ENCODE measurements at places on chromosomes 1 and 21.
A peak's percentile ranks its signal among the peaks of the same experiment; 100 is the strongest.

GRCh38 chr1:83750201-83750600, 248.7 kb downstream of the TTLL7 start:
- no peak for DNase-seq

DNA sequence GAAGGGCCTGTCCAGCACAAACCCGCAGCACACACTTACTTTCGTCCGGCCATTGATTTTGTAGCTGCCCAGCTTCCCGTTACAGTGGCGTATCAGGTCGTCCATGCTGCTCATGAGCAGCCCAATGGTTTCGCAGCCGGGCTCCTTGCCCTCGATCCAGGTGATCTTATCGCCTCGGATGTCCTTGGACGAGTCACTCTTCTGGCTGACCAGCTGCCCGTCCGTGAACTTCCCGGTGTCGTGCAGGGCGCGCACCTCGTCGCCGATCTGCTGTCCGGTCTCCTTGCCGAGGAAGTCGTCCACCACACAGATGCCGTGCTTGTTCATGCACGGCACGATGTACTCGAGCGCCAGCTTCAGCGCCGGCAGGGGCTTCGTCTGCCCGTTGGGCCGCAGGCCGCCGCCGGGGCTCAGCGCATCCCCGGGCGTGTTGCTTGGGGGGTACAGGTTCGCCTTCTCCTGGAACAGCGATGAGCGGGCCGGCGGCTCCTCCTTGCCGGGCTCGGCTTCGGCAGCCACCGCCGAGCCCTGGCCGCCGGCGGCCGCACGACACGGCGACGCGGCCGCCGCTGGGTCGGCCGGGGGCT, 1.0 kb downstream of the EGLN1 start:
- DNase-seq: peak; percentile 89

DNA sequence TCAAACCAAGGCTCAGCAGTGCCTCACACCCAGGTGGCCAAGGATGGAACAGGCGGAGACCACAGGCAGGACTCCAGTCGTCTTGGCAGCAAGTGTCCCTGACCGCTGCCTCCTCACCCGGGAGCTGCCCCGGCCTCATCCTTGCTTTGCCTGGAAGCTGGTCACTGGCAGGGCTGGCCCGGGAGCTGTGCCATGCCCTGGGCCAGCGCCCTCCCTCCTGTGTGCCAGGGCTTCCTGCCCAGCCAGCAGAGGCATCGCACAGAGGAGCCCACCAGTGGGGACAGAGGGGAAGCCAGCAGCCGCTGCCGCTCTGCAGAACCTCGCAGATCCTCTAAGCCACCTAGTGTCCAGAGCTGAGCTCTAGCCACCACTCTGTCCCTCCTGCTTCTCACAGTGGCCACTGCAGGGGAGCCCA, 7.8 kb downstream of the CASZ1 start:
- DNase-seq: no peak

GRCh38 chr1:215720126-215720525, 153.0 kb downstream of the KCTD3 start:
- DNase-seq: no peak

- peak; percentile 67 for DNase-seq
Observed at GRCh38 chr1:29649189-29650040, 413.1 kb downstream of the PTPRU start.

- DNase-seq: no peak
Observed at GRCh38 chr1:248824701-248825100, 1.0 kb downstream of the SH3BP5L start.

DNA sequence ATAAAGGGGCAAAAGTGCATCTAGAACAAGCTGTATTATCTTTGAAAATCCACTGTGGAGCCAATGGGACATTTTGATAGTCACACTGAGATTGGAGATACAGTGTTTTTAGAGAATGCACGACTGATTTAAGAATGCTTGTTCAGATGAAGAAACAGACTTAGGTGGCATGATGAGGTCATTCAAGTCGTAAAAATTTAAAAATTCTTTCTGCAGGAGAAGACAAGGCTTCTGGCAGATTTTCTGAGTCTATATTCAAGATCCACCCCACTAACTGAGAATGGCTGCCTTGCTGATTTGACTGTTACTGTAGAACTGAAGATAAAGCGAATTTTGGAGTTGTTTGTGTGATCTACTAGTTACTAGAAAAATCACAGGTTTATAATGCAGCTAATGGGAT, 310.6 kb downstream of the LRRC7 start:
- no peak for DNase-seq

GRCh38 chr1:7389906-7390603, 381.0 kb upstream of the VAMP3 start:
- peak; percentile 77 for DNase-seq

DNA sequence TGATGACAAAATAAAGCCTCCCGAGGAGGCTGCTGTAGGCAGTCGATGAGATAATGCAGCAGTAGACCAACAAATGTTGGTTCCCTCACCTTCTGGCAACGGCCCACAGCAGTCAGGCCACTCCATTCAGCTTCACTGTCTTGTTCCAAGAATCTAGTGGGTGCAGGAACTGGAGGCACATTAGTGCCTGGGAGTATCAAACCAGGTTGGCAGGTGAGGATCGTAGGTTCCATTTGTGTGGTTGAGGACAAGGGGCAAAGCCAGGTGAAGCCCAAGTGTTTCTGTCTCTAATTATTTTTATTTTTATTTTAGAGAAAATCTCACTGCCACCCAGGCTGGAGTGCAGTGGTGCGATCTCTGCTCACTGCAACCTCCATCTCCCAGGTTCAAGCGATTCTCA, 13.3 kb downstream of the FBXO2 start:
- no peak for DNase-seq

DNA sequence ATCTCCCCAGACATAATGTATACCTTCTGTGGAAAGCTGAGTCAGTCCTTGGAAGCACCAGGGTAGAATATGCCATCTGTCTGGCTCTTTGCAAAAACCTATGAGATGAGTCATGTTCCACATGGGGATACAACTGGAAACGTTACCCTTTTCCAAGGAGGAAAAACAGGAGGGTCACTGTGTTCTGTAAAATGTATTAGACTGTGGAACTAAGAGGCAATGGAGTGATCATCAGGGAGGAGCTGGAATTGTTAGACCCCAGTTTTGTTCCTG, 16.1 kb upstream of the PSMD4 start:
- DNase-seq: no peak

DNA sequence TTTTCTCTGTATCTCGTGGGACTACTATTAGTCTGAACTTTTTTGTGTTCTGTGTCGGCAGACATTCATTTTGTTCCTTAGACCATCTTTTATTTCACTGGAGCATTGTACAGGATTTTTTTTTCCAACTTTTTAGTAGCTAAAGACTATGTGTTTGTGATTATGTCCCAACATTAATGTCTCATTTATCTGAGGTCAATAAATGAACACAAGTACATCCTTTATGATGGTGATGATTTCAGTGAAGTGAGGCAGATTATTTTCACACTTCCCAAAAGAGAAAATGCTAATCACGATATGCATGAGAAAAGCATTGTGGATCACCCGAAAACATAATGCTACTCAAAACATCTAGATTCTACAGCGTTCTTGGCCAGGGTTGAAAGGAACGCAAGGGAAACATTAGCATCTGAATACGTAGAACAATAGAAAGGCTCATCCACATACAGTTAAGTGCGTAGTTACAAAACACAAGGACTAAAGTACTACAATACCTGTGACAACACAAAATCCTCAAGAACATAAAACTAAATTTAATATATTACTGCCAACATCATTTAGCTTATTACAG, 981.7 kb upstream of the NCAM2 start:
- DNase-seq: no peak

DNA sequence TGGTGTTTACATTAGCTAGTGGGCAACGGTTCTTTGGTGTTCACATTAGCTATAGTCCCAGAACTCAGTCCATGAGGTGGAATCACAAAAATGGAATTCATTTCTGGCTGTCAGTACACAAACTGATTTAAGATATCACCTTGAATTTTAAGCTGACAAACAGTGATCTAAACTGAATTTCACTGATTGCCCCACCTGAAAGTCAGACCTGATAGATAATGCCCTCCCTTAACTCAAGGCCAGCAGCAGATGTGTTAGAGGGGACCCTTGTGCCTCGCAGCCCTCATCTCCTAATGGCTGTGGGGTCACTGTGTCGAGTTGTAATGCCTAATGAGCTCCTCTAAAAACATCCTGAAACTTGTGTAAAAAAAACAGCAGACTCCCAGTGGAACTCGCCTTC, 8.6 kb downstream of the ARF1 start:
- no peak for DNase-seq

GRCh38 chr1:244104309-244105060, 53.4 kb downstream of the ZBTB18 start:
- no peak for DNase-seq

GRCh38 chr1:157369808-157370521, 182.3 kb downstream of the FCRL5 start:
- no peak for DNase-seq

- no peak for DNase-seq
Observed at GRCh38 chr1:222546548-222547259, 1.2 kb downstream of the HHIPL2 start.

DNA sequence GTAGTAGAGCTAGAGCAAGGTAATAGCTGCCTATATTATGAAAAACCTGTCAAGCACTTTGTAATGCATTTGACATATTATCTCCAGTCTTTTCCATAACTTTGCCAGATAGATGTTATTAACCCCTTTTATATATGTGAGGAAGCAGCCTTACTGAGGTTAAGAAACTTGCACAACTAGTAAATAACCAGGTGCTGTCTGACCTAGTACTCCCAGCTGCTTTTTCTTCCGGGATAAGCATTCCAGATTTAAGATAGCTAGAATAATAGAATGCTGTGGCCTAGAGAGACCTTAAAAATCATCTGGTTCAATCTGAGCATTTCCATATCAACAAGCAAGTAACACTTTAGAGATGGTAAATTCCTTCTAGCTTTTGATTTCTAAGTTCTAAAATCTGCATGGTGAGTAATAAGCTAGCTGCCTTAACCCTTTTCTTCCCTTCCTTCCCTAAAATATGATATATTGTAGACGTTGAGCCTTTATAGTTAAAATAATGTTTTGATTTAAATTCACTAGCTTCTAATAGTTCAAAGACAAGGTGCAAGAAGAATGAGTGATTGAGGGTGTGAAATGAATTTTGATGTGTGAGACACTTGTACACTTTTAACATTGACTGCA, 1.8 kb downstream of the SH3GLB1 start:
- no peak for DNase-seq

DNA sequence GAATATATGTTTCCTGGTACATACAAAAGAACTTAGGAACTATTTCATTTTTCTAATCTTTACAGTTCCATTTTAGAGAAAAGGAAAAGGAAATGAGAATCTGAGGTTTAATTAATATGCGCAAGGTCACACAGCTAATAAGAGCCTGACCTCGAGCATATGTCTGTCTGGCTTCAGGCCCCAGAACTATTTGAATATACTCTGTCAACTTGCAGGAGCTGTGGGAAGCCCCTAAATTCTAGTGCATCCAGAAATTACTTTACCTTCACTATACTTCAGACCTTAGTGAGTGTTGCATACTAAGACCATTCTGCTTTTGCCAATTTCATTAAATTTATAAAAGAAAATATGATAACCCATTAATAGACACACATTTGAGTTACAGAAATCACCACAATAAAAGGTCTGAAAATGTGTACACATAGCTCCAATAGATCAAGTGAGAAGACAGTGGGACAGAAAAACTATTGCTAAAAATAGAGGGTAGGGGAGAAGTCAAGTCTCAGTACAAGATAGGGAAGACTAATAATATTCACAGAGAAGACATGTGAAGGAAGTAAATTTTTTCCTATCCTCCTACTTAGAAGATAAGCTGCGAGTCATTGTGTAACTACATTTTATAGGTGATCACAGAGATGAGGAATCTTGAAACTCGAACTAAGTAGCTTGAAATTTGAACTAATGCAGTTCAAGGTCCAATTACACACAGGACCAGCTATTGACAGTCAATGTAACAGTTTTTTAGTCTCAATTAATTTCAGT, 3.8 kb downstream of the RGS13 start:
- no peak for DNase-seq
